Neural crest cell (in vitro differentiated cells): ENCODE measurements at places on chromosomes 2 and 18.

GRCh38 chr18:26479065-26479680 is 69.2 kb downstream of the KCTD1 start:
- peaks cover 24% of the 10 kb centered on the region for H3K4me1 ChIP-seq
- no peak overlapping the region for H3K27ac ChIP-seq
- peaks cover 6% of the 10 kb centered on the region for H3K36me3 ChIP-seq
- no peaks in the 10 kb centered on the region for H3K27me3 ChIP-seq
- no peak for DNase-seq
- H3K4me3 ChIP-seq: no peak overlapping the region

GRCh38 chr2:64999754-65000153 is 10.6 kb downstream of the SLC1A4 start:
- no peak overlapping the region for H3K27ac ChIP-seq
- DNase-seq: no peak
- H3K4me3 ChIP-seq: no peak overlapping the region
- no peaks in the 10 kb centered on the region for H3K27me3 ChIP-seq

DNA sequence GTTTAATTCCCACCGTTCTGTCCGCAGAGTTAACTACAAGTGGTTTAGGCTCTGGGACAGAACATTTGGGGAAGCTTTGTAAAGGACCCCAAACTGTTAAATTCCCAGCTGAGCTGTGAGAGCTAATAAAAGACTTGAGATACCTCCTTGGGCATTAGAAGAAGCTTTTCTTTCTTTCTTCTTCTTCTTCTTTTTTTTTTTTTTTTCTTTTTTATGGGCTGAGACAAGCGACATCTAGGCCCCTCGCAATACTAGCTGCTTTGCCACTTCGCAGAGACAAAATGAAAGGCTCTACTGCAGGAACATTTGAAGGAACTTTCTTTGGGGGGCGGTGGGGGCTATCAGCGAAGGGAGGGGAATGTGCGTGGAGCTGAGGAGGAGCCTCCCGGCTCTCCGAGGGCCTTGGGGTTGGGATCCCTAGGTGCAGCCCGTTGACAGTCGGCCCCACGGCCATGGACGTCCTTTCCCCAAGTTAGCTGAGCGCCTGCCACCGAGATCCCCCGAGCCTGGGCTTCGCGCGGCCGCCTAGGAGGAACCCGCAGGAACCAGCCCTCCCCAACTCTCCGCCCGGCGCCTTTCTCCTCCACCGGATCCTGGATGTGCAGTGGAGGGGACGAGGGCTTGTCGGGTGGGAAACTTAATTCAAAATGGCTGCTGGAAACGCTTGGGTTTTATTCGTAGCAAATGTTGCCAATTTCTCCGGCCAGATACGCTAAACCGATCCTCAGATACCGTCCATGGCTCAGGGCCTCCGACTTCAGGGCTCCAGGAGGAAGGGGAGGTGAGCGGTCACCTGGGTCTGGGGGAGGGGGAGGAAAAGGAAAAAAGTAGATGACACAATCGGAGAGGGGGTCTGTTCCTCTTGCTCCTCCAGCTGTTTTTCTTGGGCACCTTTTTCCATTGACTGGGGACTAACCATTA is 4.2 kb downstream of the MEIS1 start:
- H3K27me3 ChIP-seq: peaks cover 96% of the 10 kb centered on the region
- H3K36me3 ChIP-seq: peaks cover 34% of the 10 kb centered on the region
- peaks cover 55% of the 10 kb centered on the region for H3K4me1 ChIP-seq
- peak overlapping the region; percentile 97 for H3K27ac ChIP-seq
- H3K4me3 ChIP-seq: peak overlapping the region; percentile 96

DNA sequence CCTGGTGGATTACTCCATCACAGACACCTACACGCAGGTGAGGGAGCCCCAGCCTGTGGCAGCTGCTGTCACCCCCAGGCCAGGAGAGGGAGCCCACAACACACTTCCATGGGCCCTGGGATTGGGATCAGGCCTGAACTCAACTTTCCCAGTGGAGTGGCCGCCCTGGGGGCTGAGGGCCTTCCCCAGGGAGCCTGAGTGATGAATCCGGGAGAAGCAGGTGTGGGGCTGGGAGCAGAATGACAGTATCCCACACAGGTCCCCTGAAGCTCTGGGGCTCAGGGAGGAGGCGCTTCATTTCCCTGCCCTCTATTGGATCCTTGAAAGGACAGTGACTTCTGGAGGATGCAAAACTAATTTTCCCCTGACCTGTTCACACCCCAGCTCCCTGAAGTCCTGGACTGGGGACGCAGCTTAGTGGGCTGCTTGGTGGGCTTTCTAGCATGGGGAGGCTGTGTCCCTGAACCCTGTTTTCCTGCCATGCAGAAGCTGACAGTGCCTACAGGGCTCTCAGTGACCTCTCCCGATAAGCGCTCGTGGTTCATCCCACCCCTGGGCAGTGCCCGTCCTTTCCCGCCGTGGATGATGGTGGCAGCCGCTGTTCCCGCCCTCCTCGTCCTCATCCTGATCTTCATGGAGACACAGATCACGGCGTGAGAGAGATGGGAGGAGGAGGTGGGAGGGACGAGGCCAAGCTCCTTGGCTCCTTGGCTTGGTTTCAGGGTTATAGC is 11.0 kb downstream of the SLC4A3 start:
- peaks cover 12% of the 10 kb centered on the region for H3K4me1 ChIP-seq
- no peaks in the 10 kb centered on the region for H3K36me3 ChIP-seq
- no peak overlapping the region for H3K27ac ChIP-seq
- H3K4me3 ChIP-seq: no peak overlapping the region
- DNase-seq: no peak
- no peaks in the 10 kb centered on the region for H3K27me3 ChIP-seq

DNA sequence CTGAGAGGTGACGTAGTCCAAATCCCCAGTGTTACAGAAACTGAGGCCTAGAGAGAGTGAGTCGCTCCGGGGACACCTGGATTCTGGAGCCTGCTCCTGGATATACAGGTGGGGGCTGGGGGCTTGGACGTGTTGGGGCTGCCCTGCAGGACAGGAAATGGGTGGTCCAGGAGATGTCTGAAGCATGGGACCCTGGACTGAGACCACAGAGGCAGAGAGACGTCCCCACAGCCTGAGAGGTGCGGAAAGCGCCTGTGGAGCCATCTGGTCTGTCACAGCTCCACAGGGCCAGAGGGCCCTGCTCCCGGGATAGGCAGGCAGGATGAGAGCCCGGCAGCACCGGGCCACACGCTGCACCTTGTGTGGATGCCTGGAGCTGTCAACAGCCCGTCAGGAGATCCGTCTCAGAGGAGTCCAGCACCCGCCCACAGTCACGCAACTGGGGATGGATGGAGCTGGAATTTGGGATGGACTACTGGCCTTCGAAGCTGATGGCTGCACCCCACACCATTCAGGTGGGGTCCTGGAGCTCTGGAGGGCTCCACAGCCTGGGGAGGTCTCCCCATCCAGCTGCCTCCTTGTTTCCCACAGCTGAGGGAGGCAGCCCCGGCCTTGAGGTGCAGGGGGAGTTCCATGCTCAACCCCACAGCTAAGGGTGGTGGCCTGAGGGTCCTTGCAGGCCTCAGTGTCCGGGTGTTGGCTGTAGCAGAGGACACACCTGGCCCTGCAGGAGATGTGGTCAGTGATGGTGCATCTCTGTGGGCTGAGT is 303.0 kb downstream of the NDUFA10 start:
- H3K27me3 ChIP-seq: no peaks in the 10 kb centered on the region
- H3K4me3 ChIP-seq: no peak overlapping the region
- H3K4me1 ChIP-seq: peaks cover 9% of the 10 kb centered on the region
- no peak overlapping the region for H3K27ac ChIP-seq
- no peak for DNase-seq

DNA sequence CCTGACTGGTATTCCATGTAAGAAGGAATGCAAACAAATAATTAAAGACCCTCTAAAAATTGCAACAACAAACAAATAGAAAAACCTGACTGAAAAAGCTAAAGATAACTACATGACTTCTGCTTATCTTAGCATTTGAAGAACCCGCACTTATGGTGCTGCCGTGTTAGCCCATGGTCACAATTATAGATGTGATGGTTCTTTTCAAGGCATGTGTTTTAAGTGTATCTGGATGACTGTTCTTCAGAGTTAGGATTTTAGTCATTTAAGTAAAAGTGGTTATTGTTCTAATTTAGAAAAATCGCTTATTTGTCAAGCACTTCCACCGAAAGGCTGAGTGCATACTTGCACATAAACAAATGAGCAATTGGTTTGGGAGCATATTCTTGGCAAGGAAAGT is 77.3 kb downstream of the CPS1 start:
- peaks cover 6% of the 10 kb centered on the region for H3K4me1 ChIP-seq
- no peaks in the 10 kb centered on the region for H3K36me3 ChIP-seq
- no peaks in the 10 kb centered on the region for H3K27me3 ChIP-seq
- no peak overlapping the region for H3K27ac ChIP-seq
- H3K4me3 ChIP-seq: no peak overlapping the region
- no peak for DNase-seq

DNA sequence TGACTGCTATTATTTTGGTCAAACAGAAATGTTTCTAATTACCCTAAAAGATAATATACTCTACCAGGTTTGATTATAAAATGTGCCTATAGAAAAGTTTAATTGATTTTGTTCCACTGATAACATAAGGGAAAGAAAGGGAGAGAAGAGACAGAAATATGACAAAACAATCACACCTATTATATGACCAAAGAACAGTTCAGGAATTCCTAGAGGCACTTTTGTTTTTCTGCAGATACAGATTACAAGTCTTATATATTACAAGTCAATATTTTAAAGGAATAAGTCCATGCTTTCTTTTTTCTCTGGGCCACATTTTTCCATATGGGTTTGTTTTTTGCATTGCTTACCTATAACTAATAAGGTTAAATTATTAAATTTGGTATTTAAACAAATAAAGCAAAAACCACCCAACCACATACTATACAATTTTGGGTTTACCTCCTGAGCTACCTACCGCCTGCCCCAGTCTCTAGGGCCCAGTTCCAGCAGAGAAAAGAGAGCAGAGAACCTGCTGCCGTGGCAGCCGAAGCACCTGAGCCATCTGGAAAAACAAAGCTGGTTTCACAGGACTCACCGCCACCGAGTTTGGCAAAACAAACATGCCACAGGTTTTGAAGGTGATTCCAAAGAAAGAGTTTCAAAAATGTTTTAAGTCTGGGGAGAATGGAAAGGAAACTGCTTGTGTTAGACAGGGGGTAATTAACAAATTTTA is 92.1 kb downstream of the DYM start:
- H3K4me3 ChIP-seq: no peak overlapping the region
- no peaks in the 10 kb centered on the region for H3K27me3 ChIP-seq
- no peaks in the 10 kb centered on the region for H3K4me1 ChIP-seq
- DNase-seq: no peak

- DNase-seq: no peak
- no peak overlapping the region for H3K4me3 ChIP-seq
- H3K4me1 ChIP-seq: peaks cover 10% of the 10 kb centered on the region
- no peaks in the 10 kb centered on the region for H3K36me3 ChIP-seq
- H3K27ac ChIP-seq: no peak overlapping the region
- H3K27me3 ChIP-seq: peaks cover 85% of the 10 kb centered on the region
These were observed 10.8 kb downstream of the ALPP start for GRCh38 chr2:232389327-232389726.

GRCh38 chr2:98487806-98488189 is 43.1 kb downstream of the INPP4A start:
- no peak overlapping the region for H3K27ac ChIP-seq
- DNase-seq: no peak
- H3K4me3 ChIP-seq: no peak overlapping the region
- H3K4me1 ChIP-seq: peaks cover 17% of the 10 kb centered on the region
- H3K36me3 ChIP-seq: no peaks in the 10 kb centered on the region
- no peaks in the 10 kb centered on the region for H3K27me3 ChIP-seq

GRCh38 chr2:241389697-241390096 is 33.6 kb downstream of the FARP2 start:
- peaks cover 25% of the 10 kb centered on the region for H3K4me1 ChIP-seq
- H3K27me3 ChIP-seq: no peaks in the 10 kb centered on the region
- H3K4me3 ChIP-seq: no peak overlapping the region
- H3K27ac ChIP-seq: no peak overlapping the region
- peaks cover 9% of the 10 kb centered on the region for H3K36me3 ChIP-seq

GRCh38 chr2:197869501-197870111 is 65.2 kb downstream of the PLCL1 start:
- H3K27me3 ChIP-seq: no peaks in the 10 kb centered on the region
- H3K4me3 ChIP-seq: no peak overlapping the region
- H3K27ac ChIP-seq: no peak overlapping the region

DNA sequence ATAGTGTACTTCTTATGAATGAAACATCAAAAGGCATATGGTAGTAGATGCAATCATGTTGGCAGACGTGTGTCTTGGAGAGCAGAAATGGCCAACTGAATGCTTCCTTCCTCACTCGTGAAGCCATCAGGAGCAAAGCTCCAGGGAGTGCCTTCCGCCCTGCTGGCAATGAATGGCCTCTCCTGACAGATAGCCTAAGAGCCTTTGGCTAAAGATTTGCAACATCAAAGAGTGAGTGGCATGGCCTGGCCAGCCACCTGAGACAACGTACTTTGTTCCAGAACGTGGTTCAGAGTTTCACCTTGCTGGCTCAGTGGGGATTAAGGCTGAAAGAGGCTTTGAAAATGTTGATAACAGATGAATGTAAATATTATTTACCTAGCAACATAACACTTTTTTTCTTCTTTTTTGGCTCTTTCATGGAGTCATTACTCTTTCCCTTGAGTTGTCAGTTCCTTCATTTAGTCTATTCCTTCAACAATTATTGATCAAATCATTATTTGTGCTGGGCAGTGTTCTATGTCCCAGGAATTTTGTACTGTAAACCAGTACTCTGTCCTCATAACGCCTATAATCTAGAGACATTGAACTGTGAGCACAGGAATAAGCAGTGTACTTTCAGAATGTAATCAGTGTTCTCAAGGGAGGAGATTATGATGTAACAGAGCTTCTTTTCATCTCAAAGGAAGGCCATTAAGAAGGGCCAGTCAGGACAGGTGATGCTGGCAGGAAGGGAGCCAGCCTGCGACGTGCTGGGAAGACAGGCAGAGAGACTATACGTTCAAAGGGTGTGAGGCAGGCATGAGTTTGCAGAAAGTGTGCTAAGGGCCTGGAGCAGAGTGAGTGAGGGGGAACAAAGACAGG is 59.4 kb upstream of the SH3RF3 start:
- H3K27ac ChIP-seq: no peak overlapping the region
- DNase-seq: no peak
- peaks cover 6% of the 10 kb centered on the region for H3K27me3 ChIP-seq
- peaks cover 23% of the 10 kb centered on the region for H3K4me1 ChIP-seq
- H3K4me3 ChIP-seq: no peak overlapping the region
- no peaks in the 10 kb centered on the region for H3K36me3 ChIP-seq
